ENCODE measurements at places on chromosomes 7 and 10.
A peak's percentile ranks its signal among the peaks of the same experiment; 100 is the strongest.

GRCh38 chr7:29841926-29842701 lies 35.8 kb downstream of the WIPF3 start:
- DNase-seq: no peak

GRCh38 chr10:86317949-86318725 lies 48.5 kb downstream of the GRID1 start:
- DNase-seq: no peak

DNA sequence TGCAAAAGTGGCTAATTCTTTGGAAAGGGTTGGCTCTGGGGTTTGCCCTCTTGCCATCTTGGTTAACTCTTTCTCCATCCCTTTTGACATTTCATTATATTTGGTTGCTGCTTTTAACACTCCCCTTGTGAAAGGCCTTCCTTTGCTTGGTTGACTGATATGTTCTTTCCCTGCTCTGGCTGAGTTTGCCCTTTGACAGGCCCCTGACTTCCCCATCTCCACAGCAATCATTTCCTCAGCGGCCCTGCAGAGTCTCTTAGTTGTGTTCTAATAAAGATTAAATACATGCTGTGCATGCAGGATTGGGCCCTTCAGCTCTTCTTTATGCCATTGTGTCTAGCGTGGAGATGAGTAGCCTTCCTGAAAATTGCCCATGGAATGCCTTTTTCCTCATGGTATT lies 84.5 kb upstream of the CSTF2T start:
- no peak for DNase-seq

DNA sequence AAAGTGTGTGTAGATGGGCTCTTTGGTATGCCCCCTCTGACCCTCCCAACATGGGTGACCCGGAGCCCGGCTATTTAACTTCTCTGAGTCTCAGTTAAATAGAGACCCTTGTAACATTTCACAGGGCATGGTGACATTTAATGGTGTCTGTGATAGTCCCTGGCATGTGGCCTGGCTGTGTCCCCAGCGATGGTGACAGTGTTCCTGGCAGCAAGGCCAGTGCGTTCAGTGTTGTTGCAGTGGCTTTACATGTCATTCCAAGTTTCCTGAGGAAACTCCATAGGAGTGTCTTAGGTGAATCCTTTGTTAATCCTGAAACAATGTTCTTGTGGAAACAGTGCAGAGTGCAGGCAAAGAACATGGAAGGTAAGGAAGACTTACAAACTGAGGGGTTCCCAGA lies 137.0 kb downstream of the RAMP3 start:
- DNase-seq: no peak

- no peak for DNase-seq
These were observed 204.1 kb upstream of the NFE2L3 start for GRCh38 chr7:25947669-25948516.

DNA sequence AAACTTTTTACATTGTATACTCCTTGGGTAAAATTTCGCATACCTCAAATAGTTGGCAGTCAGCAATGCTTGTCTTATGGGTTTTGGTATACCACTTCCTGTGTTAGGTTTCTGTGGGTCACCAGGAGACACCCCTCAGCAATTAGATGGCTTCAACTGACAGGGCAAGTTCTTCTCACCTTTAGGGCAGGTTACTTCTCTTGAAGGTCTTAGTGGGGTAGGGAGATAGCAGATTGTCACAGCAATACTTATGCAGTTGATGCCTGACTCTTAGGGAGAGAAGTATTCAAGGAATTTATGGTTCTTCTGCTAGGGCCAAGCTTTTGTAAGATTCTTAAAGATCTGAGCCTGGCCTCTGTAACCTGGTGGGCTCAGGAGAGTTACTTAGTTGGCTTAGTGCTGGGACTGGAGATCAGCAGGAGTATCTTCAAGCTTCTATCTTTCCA lies 42.9 kb downstream of the MKLN1 start:
- no peak for DNase-seq

DNA sequence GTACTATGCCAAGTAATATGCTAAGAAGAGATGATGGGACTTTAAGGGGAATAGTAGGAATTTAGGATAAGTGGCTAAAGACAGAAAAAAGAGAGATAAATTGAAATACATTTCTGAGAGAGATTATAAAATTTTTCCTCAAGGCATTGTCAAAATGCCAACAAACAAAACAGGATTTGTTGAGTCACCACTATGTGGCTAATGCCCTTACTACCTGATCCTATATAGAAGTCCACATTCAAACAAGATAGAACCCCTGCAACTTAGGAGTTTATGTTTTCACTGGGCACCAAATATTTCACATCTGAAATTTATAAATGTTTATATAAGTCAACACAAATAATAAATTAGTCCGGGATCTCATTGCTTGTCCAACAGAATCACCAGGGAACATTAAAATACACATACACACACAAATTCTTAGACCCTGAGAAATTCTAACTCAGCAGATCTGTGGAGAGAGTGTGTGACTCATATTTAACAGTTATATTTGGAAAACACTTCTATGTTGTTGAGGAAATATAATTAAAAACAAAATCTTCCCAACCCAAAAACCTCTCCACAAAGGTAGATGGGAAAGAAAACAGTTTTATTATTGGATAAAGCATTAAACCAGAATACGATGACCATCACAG lies 154.3 kb downstream of the PPP1R3A start:
- DNase-seq: no peak

GRCh38 chr10:80659289-80659688 lies 121.6 kb downstream of the SH2D4B start:
- no peak for DNase-seq

GRCh38 chr10:35470925-35471315 lies 134.2 kb upstream of the GJD4 start:
- DNase-seq: no peak

- no peak for DNase-seq
These were observed 66.4 kb downstream of the CPED1 start for GRCh38 chr7:121054925-121055324.

DNA sequence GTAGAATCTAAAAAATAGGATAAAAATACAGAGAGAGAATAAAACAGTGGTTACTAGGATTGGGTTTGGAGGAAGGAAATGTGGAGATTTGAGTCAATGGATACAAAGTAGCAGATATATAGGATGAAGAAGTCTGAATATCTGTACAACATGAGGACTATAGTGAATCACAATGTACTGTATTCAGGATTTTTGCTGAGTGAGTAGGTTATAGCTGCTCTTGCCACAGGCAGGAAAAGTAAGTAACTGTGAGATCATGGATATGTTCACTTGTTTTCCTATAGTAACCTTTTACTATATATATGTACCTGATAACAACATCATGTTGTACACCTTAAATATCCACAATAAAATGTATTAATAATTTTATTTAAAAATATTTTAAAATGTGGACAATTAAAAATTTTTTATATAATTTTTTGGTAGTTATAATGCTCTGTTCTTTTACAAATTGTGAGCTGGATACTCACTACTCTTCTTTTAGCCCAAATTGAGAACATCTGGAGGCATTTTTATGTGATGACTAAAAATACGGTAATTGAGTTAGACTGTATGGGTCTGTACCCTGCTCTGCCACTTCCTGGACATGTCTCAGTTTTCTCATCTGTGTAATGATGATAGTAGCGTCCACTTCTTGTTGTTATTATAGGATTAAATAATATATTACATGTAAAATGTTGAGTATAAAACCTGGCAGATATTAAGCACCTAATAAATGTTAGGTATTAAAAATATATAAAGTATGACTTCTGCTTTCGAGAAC lies 439.1 kb downstream of the AUTS2 start:
- no peak for DNase-seq

DNA sequence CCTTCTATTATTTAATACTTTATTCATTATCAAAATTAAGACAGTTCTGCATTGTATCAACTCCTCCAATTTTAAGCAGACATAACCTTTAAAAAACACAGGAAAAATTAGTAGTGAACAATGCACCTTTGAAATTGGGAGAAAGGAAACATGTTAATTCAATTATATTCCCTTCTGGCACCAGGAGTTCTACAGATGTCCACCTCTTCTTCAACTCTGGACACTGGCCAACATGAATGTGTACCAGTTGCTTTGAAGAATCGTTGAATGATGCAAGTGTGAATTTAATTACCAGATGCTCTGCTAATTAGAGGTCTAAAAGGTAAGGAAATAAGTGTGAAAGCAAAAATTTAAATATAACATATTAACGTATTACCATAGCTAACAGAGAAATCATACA lies 206.7 kb upstream of the IGFBP3 start:
- no peak for DNase-seq

GRCh38 chr10:86438091-86438749 lies 71.6 kb upstream of the GRID1 start:
- no peak for DNase-seq

GRCh38 chr10:60870803-60871202 lies 73.2 kb downstream of the RHOBTB1 start:
- no peak for DNase-seq

GRCh38 chr7:91569728-91570457 lies 305.7 kb downstream of the FZD1 start:
- DNase-seq: no peak

- DNase-seq: no peak
These were observed 5.3 kb downstream of the CASD1 start for GRCh38 chr7:94514917-94515316.

- peak; percentile 21 for DNase-seq
These were observed 21.7 kb upstream of the OR2A5 start for GRCh38 chr7:144027070-144027469.

- DNase-seq: no peak
These were observed 58.2 kb upstream of the ICA1 start for GRCh38 chr7:8320174-8320573.

- no peak for DNase-seq
These were observed 53.9 kb upstream of the ARL4A start for GRCh38 chr7:12633582-12633981.

DNA sequence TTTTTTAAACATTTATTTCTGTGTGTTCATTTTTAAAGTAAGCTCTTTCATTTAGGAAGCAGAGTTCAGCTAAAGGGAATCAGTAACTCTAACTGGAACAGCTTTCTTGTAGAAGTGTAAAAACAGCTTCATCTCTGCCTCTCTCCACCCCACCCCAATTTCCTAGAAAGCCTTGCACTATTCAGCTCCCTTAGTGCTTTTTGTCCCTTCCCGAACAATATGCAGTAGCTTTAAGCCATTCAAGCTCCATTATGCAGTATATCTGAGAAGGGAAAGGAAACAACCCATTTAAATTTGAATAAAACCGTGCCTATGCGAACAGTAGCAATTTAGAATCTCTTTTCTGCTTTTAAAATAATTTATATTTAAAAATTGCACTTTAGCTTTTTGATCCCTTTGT lies 134.5 kb downstream of the TRIL start:
- no peak for DNase-seq

GRCh38 chr7:20227291-20227795 lies 10.2 kb upstream of the MACC1 start:
- DNase-seq: no peak

DNA sequence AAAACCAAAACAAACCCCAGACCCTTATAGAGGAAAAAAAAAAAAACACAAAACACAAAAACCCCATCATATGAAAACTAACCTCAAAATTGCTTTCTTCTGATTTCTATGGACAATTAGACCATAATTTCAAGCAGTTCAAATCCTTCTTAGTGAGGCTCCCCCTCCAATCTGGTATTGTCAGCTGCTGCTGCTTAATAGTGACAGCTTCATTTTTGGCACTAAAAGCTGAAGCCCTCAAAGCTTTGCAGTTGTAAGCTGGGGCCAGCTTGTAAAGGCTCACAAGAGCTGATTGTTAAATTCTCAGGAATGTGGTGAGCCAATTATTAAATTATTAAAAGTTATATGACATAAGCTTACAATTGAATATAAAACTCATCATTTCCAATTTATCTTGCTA lies 21.9 kb downstream of the ATXN7L1 start:
- DNase-seq: no peak

GRCh38 chr7:134104166-134104565 lies 23.0 kb upstream of the LRGUK start:
- DNase-seq: no peak

DNA sequence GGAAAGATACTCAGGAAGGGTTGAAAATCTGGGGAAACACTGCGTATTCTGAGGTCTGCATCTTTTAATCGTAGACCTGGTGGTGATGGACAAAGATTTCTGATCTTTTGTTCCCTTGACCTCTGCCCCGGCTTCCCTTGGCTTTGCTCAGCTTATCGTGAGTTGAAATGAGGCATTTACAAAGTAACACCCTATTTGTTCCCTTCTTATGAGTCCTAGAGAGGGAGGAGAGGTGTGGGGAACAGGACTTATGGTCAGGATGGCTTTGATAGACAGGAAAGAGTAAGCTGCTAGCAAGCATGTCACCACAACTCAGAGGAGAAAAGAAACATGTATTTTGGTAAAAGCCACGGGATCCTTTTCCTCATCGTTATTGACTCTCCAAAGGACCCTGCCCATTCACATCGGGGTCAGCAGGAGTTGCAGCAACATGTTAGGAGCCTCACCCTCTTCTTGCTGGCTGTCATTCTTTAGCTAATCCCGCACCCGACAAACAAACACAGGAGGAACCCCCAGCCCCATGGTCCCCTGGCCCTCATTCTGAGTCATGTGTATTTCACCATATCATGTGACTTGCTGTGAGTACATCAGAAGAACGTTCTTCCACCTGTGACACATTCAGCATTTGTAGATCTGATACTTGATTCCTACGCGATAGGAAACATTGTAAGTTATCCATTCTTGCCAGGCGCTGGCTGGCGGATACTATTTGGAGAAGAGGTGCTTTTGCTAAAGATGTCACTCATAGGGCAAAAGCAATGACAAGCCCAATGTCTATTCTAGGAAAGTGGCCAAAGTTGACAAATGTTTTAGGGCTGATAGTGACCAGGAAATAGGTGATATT lies 170.1 kb downstream of the RTKN2 start:
- DNase-seq: no peak

DNA sequence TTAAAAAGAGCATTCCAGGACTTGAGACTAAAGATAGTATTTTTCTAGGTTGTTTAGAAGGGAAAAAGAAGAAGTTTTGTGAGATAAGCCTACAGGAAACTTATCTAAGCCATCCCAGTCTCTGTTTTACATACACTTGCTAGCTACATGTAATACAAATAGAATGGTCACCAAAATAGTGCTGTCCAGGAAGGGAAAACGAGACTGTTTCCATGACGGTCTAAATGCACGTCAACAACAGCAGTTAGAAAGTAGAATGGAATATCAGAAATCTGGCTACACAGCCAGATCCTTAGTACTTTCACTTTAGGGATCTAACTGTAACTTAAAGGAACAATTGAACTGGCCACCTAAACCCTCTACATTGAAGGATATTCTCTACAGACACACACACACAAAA lies 117.6 kb downstream of the TSPAN12 start:
- peak; percentile 14 for DNase-seq

- DNase-seq: no peak
These were observed 7.8 kb upstream of the POR start for GRCh38 chr7:75906991-75907667.

- DNase-seq: no peak
These were observed 69.3 kb upstream of the DNAJB6 start for GRCh38 chr7:157267516-157267915.

GRCh38 chr7:132580277-132580676 lies 4.0 kb upstream of the PLXNA4 start:
- DNase-seq: no peak

- DNase-seq: no peak
These were observed 37.1 kb downstream of the RBAK start for GRCh38 chr7:5082806-5083205.
